Forelimb muscle (tissue), 1 donor: ENCODE measurements at places on chromosomes 7 and 10. TPM values are rescaled to one million over a fixed set of nuclear protein-coding genes. Genes with fewer than 3 reads are reported as not detected.

Gene TBX20
- not detected for polyA plus RNA-seq

Gene TRIM73
- polyA plus RNA-seq, result 4.6 TPM

Gene FLNC
- polyA plus RNA-seq, result 642 TPM

Gene OR2A5
- polyA plus RNA-seq, result not detected

- DNase-seq, result no peak
These were observed 71.1 kb upstream of the CCDC6 start for GRCh38 chr10:59977486-59977885.

GRCh38 chr10:131363416-131363815, 51.9 kb upstream of the TCERG1L start:
- no peak for DNase-seq
